ENCODE measurements at places on chromosomes 3 and 15.

GRCh38 chr3:69306239-69307185 lies 79.4 kb downstream of the FRMD4B start:
- DNase-seq: peak; percentile 88

- peak; percentile 68 for DNase-seq
Observed at GRCh38 chr15:100687582-100688141, 85.3 kb downstream of the ASB7 start.

DNA sequence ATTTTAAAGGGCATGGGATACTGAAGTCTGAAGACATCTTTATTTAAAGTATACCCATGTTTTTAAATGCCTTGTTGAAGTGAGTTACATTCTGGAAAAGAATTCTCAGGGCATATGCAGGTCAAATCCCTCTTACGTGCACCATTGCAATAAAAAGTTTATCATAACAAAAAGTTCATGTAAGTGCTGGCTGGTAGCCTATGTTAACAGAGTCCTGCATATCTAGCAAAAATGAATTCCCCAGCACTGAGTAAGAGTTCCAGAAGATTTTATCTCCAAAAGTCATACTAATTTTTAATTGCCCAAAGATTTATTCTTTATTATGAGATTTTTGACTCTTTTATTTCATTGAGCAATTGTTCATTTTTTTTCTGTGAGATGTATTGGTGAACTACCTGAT lies 104.7 kb upstream of the ROBO1 start:
- peak; percentile 95 for DNase-seq

- no peak for DNase-seq
Observed at GRCh38 chr3:108408883-108409799, 101.3 kb downstream of the MYH15 start.

DNA sequence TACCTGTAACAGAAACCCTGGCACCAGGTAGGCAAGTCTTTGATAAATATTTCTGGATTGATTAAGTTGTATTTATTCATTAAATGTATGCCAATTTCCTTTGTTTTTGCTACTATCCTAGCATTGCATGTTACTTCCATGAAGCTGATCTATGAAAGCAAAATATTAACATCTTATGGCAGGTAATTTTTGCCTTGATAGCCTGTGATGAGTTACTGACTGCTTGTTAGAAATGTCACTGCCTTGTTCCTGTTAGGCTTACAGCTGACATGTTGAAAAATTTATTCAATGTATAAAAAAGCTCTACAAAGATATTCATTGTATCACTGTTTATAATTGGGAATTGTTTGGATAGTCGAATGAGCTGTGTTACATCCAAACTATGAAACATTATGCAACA lies 830.1 kb downstream of the TUSC7 start:
- DNase-seq: no peak

DNA sequence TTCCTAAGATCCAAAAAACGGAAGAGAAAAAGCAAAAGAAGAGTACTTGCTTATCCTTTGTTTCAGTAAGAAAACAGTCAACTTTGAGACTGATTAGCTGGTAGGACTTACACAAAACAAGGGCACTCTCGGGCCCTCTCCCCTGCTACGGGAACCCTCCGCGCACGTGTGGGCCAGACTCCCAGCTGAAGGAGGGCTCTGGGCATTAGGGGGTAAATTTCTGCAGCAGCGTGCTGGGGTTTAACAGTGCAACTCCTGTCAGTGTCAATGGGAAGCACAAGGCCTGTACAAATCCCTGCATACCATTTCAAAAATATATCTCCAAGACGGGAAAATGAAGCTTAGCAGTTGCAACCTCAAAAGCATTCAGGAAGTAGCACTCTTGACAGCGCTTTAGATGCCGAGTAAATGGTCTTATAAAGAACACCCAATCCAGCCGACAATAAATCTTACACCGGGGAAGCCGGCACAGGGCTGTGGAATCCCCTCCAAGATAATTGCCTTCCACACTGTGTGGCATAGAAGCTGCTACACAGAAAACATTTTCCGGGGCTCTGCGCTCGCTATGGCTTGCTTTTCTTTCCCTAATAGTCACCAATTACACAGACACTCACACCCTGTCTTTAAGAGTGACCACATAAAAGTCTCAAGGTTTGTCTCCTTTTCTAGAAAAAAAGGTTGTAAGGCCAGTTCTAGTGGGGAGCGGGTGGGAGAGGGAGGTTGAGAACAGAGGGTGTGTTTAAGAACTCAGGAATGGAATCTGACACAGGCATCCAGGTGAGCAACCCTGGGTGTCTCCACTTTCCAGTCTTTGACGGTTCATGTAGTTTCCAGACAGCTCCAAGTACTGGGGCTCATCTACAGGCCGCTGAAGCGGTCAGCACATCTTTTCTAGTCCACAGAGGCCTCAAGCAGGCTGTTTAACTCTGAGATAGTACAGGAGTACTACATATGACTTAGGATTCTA lies 512.7 kb downstream of the FOXP1 start:
- DNase-seq: no peak

GRCh38 chr15:99257107-99257750 lies 5.9 kb downstream of the LRRC28 start:
- no peak for DNase-seq

- peak; percentile 39 for DNase-seq
Observed at GRCh38 chr15:43792761-43793476, 799 bp downstream of the SERF2 start.

GRCh38 chr3:65871305-65872141 lies 167.2 kb downstream of the MAGI1 start:
- DNase-seq: peak; percentile 77

DNA sequence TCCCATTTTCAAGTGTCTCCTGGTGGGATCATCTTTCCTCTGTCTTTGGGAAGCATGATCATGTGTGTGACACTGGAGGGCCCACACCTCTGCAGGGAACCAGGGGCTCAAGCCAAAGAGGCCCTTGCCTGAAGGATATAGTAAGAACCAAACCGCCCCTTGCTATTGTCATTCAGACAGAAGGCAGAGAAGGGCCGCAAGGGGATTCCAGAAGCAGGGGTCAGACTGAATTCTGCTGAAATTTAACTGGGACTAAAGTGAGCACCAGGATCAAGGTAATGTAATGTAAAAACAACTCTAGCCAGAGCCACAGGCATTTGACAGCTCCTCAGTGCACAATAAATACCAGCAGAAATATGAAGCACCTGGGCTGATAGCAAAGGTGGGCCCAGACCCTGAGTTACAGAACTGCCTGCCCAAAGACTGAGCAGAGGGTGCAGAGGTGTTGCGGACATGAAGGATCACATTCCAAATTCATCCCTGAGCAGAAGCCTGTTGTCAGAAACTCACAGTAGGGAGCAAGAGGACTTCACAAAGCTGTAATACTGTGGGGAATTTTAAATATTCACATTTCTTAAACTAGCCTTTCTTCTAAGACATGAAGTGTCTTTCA lies 46.0 kb upstream of the RASGRF1 start:
- DNase-seq: no peak

DNA sequence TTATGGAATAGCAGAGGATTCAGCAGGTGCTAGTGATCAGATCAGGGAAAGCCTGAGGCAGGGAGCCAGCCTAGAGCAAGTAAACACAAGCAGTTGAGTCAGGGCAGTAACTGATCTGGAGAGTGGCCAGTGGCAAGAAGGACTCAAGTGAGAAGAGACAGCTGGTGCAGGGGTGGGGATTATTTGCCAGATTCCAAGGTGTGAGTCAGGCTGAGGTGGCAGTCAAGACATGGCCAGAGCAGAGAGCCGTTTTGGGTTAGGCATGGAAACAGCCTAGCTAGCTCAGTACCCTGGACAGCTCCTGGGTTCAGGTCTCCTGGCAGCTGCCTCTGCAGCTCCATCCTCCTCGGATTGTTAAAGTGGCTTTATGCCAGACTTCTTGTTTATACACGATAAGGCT lies 281.9 kb upstream of the ONECUT1 start:
- no peak for DNase-seq

DNA sequence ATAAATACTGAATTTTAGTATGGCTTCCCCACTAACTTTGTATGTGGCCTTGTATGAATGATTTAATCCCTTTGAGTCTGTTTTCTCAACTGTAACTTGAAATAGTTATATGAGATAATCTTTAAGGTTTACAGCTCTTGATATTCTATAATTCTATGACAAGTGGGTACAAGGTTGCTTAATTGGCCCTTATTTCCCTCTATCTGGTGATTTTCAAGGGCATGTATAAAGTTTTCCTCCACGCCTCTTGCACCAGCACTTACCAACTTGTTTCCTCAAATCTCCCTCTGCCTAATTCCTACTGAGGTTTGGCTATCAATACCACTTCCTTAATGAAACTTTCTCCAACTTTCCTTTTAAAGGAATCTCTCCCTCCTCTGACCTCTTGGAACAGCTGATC lies 112.9 kb downstream of the ISL2 start:
- DNase-seq: no peak

GRCh38 chr3:80244390-80244789 lies 476.6 kb upstream of the ROBO1 start:
- peak; percentile 24 for DNase-seq

DNA sequence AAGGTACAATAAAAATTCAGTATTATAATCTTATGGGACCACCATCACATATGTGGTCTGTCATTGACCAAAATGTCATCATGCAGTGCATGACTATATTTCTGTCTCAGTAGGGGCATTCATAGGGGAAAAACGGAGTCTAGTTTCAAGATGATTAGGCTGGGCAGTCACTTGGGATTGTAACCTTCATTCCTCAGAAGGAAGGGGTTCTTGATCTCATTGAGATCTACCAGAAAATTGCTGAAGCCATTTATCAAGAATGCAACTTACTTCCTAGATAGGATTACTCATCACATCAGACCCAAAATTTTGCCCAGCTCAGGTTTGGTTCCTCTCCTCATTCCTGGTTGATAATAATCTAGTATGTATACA lies 37.3 kb downstream of the BTD start:
- peak; percentile 57 for DNase-seq

- DNase-seq: peak; percentile 65
Observed at GRCh38 chr15:57611938-57612337, 20.2 kb downstream of the MYZAP start.

GRCh38 chr15:28977377-28978010 lies 91.7 kb downstream of the APBA2 start:
- DNase-seq: peak; percentile 84

- no peak for DNase-seq
Observed at GRCh38 chr3:148532774-148533173, 164.9 kb upstream of the AGTR1 start.

DNA sequence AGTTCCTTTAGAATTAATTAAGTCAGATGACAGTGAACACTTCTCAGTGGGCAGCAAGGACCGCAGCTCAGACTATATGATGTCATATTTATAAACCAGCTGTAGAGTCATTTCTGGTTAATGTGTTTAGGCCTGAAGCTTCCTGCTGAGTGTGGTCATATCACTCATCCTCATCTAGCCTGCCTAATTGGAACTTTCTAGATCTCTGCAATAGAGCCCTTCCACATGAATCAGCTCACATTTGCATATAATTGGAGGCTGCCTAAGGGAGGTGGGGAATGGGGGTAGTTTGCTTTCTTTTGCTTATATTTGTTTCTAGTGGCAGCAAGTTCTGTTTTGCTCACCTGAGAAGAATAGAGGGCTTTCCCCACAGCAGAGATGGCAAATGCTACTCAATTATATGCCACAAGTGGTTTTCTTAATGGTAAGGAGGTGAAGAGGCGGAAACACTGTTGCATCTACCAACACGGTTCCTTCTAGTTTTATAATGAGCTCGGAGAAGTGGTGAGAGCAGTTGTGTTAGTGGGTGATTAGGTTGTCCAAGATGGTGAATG lies 148.1 kb downstream of the KLHL25 start:
- no peak for DNase-seq

GRCh38 chr3:104145164-104145563 lies 1221.5 kb upstream of the ALCAM start:
- no peak for DNase-seq

GRCh38 chr15:36879568-36880222 lies 220.7 kb downstream of the MEIS2 start:
- DNase-seq: no peak

DNA sequence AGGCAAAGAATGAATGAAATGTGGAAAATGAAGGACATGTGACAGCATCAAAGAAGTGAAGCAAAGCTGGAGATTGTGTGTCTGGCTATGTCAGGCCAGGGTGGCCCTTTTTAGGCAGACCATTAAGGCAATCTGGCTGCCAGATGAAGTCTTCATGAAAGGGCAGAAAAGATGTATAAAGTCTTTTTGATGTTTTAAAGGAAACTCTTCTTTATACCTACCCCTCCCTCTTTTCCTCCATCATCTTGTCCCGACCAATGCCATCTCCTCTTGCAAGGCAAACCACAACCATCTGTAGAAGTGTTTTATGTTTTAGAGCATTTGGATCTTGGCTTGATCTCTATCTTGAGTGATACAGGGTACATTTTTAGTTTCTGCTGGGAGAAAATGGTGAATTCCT lies 259.2 kb downstream of the LSAMP start:
- DNase-seq: no peak

DNA sequence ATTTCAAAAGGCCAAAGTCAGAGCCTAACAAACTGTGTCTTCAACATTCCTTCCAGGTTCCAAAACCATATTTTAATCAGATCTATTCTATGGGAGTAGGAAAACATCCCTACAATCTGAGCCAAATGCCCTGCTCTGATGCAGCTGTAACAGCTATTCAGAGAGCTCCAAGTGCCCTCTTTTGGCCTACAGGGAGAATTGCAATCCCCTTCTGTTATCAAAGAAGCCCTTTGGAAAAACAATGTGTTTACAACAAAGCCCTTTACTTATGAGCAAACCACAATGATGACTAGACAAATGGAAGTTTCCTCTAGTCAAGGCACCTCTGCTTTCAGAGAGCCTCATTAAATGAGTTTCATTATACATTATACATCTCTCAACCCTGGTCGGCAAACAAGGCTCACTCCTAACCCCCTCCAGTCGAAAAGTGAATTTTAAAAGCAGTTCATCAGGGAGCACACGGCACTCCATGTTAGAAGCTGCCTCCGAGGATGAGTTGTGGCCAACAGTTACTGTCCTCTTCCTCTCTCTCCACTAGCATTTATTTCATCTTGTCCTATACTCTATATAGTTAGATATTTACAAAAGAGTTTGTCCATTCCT lies 42.6 kb upstream of the TMCO5A start:
- peak; percentile 61 for DNase-seq

DNA sequence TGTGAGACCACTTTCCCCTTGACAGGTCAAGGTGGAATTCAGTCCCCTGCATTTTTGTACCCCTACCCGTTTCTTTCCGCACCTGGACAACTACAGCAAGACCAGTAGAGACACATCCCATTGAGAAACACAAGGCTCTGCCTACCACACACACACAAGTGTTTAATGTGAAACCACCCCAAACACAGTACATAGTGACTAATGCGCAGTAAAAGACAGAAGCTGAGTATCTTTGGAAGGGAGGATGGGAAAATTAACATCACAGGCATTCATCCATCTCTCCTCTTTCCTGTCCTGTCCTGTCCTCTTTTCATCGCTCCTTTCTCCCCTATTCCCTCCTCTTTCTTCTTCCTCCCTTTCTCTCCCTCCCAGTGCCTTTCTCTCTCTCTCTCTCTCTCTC lies 64.8 kb downstream of the SCN11A start:
- no peak for DNase-seq

DNA sequence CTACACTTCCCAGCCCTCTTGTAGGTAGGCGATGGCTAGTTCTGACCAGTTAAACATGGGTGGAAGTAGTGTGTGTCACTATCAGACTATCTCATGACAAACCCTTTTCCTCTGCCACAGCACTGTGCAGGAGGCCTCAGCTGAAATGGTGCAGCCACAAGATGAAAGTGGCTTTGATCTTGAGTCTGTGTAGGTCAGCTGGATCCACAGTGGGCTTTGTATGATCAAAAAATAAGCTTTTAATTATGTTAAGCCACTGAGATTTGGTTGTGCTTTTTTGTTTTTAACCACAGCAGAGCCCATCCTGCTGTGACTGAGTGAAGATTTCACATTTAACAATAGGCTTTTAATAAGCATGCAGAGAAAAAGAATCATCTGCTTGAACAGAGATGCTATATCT lies 19.7 kb downstream of the RCN2 start:
- DNase-seq: no peak

Measured in lung microvascular endothelial cell (primary cell).